SK-MEL-5 (cell line): ENCODE measurements at places on chromosomes 2 and 18.

DNA sequence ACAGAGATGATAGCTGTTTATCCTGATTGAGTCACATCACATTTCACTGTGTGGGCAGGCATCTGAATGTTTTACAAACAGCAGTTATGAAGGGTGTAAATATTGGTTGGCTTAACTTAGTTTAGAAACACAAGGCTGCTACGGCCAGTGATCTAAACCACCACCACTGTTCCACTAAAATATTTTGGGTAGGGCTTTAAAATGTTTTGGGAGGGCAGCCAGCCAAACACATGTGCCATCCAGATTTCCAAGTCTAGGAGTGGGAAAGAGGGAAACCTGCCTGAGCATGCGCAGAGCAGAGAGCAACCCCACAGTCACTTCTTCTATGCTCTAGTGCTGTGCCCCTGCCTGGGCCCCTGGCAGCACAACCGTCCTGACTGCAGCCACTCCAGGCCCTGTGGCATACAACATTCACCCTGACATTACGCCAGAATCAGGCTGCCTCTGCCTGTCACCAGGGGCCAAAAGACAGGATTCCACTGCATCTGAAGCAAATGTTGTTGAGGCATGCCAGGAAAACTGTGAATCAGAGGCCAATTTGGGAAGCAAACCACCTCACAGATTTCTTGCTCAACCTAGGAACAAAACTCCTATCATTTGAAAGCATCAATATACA lies 74.8 kb upstream of the COL5A2 start:
- no peak for DNase-seq

DNA sequence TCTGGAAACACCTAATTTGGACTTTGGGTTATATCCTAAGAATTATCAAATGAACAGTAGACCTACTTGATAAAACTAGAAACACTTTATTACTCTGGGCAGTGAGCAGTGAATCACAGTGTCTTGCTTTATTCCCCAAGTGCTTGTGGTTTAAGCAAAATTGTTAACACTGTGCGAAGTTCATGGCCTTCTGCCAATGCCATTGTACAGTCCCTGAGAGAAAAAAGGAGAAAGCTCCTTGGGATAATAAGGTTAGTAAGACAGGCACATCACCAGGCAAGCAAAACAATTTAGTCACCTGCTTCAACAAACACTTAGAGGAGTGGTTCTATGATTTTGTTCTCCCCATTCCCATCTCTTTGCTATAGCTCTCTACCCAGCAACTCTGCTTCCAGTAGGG lies 39.8 kb downstream of the ADCYAP1 start:
- peak; percentile 57 for DNase-seq

GRCh38 chr2:179613701-179614100 lies 247.7 kb downstream of the ZNF385B start:
- DNase-seq: no peak

DNA sequence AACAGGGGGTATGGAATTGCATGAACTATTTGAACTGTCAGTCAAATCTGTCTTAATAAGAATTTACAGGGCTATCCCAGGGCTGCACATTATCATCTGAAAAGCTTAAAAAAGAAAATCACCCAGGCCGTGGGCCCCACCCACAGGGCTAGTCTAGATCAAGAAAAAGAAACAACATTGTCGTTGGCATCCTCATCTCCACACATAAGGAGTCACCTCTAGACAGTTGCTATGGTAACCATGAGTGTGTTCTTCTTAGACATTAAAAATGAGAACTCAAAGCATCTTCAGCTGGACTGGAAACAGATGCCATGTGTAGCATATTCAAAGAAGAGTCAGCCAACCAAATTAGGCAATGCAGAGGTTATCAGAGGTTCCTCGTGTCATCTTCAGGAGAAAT lies 72.3 kb upstream of the CPO start:
- no peak for DNase-seq

- no peak for DNase-seq
These were observed 29.5 kb downstream of the SCN2A start for GRCh38 chr2:165268754-165269153.

- no peak for DNase-seq
These were observed 27.0 kb upstream of the MGAT4A start for GRCh38 chr2:98757904-98758421.

GRCh38 chr2:177207101-177207500 lies 5.5 kb upstream of the HNRNPA3 start:
- no peak for DNase-seq

DNA sequence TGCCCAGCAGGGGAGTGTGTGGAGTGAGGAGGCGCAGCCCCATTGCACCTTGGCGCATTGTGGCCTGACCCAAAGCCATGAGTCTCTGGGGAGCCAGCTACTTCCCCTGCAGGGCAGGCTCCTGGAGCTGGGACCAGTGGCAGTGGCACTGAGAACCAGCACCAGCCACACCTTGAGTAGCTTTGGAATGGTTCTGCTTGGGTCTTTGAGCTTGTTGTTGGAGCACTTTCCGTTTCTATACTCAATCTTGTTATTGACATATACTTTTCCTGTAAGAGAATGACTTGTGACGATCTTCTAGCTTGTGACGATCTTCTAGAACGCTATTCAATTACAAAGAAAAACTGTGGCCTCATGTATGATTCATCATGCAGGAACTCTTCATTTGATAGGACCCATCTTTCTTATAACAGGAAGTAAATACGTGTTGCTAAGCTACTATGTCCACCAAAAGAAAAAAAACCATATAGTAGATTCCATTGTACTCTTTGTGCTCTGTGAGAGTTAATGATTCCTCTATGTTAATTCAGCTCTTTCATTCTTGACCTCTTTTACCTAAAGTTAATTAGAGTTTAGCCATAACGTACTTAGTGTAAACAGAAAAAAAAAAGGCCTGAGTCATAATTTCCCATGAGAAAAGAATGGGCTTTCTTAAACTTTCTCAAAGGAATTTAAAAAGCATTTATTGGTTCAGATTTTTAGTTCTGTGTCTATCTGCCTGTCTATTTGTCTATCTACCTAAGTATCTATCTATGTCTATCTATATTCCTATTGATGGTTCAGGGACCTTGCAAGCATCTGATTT lies 113.1 kb downstream of the GATA6 start:
- peak; percentile 89 for DNase-seq

GRCh38 chr2:42245396-42245795 lies 76.2 kb downstream of the EML4 start:
- DNase-seq: no peak

DNA sequence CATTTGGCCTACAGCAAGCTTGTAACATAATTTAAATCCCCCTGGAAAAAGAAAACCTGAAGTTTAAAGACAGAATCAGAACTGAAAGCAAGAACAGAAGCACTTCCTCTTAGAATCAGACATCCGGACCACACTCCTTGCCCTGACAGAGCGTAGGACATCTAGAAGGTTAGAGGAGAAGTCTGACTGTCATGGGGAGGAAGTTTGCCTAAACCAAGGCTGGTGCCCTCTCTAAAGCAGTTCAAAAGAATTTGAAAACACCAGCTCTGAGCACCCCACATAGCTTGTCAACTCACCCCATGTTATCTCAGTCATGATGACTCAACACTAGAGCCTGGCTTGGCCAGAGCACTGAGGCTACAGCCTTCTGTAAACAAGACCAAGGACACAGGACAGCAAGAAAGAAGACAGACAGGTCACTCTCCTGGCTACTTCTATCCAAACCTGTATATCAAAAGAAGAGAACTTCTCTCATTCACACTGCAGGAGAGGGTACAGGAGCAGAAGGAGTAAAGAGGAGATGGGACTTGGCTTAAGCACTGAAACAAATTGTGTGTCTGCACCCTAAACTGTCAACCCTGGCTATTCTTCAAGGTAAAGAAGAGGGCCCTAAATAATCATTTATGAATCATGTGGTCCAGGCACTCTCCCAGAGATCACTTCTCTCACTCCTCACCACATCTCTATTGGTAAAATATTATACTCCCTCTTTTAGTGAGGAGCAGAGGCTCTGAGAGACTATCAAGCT lies 198.6 kb downstream of the MEMO1 start:
- DNase-seq: no peak

- no peak for DNase-seq
These were observed 32.9 kb upstream of the PPM1B start for GRCh38 chr2:44135771-44136170.

DNA sequence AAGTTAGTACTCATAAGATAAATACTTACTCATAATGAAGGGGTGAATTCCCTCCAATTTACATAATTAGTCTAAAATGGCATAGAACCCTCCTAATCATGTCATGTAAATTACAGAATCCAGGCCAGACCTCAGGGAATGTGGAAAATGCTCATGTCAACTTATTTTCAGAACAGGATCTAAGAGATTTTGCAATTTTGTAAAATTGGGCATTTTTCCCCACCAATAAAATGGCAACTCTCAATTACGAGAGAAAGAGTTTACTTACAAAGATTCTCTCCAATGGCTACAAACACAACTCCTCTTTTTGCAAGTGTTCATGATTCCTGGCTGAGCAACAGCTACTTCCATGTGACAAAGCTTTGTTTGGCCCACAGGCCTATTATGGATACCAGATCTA lies 33.8 kb upstream of the SP5 start:
- no peak for DNase-seq

- no peak for DNase-seq
These were observed 10.3 kb downstream of the CNRIP1 start for GRCh38 chr2:68309426-68309825.

GRCh38 chr2:41779888-41780287 lies 267.9 kb upstream of the PKDCC start:
- DNase-seq: peak; percentile 32

- DNase-seq: no peak
These were observed 34.4 kb downstream of the TEX51 start for GRCh38 chr2:126932966-126933710.

DNA sequence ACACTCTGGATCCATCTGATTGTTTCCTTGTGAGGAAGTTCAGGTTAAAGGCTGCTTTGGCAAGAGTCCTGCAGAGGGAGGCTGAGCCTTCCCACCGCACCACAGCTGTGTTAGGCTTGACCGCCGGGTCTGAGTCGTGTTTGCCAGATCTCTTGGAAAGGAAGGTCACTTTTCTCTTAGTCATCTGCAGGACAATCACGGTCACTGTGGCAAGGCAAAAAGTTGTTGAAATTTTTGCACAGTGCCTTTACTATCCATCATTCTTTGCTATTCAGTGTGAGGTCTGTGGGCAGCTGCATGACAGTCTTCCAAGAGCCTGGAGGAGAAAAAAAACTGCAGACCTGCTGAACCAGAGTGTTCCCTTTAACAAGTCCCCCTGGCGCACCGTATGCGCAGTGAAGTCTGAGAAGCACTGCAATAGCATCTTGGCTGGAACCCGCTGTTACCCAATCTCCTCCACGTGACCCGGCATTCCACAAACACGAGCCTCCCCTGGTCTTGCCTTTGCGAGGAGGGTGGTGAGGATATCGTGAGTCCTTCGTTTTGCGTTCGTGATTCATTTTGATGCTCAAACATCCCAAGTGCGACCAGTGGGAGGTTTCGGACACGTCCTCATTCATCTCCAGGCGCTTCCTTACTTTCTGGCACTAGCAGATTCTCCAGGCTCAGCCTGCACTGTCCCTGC lies 23.0 kb downstream of the BIN1 start:
- DNase-seq: no peak

- no peak for DNase-seq
These were observed 158.2 kb upstream of the MYCN start for GRCh38 chr2:15782009-15782751.

GRCh38 chr2:239811806-239812560 lies 213.2 kb downstream of the NDUFA10 start:
- no peak for DNase-seq

- DNase-seq: no peak
These were observed 127.2 kb downstream of the ANKRD44 start for GRCh38 chr2:197183355-197183754.

GRCh38 chr2:21067859-21068537 lies 24.1 kb upstream of the APOB start:
- DNase-seq: no peak

DNA sequence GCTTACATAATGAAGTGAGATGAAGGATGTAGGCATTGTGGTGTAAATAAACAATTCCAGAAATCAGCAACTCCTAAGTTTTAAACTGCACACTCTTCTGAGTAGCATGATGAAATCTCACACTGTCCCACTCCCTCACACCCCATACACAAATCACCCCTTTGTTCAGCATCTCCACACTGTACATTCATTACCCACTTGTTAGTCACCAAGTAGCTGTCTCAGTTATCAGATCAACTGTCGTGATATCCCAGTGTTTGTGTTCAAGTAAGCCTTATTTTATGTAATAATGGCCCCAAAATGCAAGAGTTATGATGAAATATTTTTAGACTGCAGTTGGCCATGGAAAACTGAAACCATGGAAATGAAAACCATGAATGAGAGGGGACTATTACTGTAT lies 135.7 kb downstream of the GRB14 start:
- peak; percentile 31 for DNase-seq

DNA sequence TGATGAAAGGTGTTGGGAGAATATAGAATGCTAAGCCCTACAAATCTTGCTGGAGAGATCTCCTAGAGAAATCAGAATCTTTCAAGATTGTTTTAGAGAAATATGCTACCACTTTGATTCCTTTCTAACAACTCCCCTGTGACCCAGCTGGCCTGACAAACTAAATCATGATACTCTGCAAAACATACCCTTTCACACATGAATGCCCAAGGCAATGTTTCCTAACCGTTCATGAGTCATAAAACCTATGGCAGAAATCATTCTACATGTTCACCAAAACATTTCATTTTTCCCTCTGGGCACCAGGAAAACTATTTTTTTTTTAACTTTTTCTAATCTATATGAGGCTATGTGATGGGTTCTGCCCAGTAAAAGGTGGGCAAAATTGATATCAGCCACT lies 77.8 kb upstream of the SETBP1 start:
- DNase-seq: peak; percentile 7

- DNase-seq: peak; percentile 53
These were observed 767 bp downstream of the RHOB start for GRCh38 chr2:20447437-20448245.

- DNase-seq: no peak
These were observed 212.5 kb downstream of the NEDD4L start for GRCh38 chr18:58256316-58257080.

- no peak for DNase-seq
These were observed 93.5 kb downstream of the ZCCHC2 start for GRCh38 chr18:62616331-62616805.

- DNase-seq: no peak
These were observed 25.2 kb upstream of the MRPL33 start for GRCh38 chr2:27746325-27746724.

- no peak for DNase-seq
These were observed 2.9 kb downstream of the DSG3 start for GRCh38 chr18:31450409-31450808.
